ENCODE measurements at places on chromosomes 3 and 15.

DNA sequence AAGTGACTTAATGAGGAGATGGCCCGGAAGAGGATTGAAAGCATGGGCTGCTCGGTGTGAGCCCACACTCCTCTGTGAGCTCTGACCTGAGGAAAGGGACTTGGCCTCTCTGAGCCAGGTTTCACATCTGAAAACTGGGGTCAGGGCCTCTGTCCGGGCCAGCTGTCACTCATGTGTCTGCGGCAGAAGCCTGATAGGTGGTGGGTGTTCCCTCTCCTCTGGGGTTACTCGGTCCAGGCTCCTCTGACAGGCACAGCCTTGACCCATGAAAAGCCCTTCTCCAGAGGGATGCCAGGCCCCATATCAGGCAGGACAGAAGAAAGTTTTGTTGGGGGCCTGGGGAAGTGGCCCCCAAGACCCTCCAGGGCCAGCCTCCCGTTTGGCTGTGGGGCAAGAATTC is 131.4 kb downstream of the CHSY1 start:
- DNase-seq: no peak

- no peak for DNase-seq
Measured at GRCh38 chr15:96329403-96329981, 1.0 kb upstream of the NR2F2 start.

DNA sequence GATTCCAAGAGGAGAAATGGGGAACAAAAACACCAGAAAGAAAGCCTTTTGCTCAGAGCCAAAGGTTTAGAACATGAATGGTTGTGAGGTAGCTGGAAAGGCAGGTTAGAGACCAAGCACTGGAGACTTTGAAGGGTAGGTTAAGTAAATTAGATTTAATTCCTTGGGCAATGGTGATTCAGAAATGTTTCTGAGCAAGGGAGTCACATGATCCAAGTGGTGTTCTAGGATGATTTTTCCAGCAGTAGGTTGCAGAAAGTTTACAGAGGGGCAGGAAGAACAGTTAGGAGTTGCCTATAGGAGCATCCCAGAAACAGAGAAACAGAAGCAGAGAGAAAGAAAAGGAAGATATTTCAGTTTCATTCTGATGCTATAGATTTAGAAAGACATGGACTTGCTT is 139.8 kb downstream of the WDR76 start:
- no peak for DNase-seq

DNA sequence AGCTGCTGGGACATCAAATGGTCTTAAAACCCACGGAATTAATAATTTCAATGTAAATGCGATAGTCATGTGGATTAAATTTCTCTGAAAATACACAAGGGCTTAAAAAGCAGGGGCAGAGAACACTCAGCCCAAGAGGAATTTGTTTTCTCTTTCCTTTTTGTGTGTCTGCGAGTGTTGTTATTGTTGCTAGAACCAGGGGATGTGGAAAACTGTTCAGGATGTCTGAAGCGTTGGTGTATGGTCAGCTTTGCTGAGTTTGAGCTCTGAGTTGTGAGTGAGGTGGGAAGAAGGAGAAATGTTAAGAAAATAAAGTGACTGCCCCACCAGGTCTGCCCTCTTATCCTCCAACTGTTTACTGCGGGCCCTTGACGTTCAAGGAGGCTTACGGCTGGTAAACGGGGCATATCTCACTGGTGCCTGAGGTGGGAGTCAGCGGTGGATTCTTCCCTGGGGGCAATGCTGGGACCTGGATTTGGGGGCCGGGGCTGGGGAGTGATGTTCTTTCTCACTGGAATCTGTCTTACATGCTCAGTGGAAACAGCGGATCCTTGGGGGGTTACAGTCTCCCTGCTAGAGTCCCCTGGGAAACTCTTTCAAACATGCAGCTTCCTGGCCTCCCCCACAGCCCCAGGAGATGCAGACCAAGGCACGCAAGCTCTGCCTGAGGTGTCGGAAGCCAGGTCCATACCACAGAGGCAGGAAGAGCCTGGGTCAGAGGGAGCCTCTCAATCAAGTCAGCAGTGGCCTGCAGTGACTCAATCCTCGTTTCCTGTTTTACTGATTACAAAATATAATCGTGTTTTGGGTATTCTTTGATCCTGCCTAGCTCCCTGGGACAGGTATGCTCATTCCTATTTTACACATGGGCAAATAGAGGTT is 41.8 kb downstream of the ITGA11 start:
- DNase-seq: no peak

DNA sequence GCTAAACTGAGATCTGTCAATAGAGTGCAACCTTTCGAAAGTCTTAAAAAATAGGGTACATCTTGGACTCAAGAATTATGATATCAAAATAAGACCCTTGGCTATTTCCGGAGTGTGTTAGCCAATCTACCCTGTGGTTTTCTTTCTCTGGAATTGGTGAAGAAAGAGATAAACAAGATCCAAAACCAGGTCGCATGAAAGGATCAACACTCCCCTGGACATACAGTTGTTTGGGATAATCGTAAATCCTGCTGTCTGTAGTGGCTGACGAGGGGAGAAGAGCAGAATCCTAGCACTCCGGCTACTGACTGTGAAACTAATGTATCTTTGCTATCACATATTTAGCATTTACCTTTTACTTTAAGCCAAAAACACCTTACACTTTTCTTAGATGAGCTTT is 30.9 kb downstream of the FNDC3B start:
- DNase-seq: no peak

All from CD4-positive, alpha-beta T cell treated with Interleukin-17A for 1 hour (primary cell).